ENCODE measurements at places on chromosomes 12 and 14.

GRCh38 chr14:21227981-21228380 lies 41.3 kb downstream of the HNRNPC start:
- no peak for DNase-seq

- no peak for DNase-seq
Measured at GRCh38 chr12:15205341-15206010, 15.7 kb downstream of the RERG start.

GRCh38 chr12:57047981-57048380 lies 1.9 kb downstream of the MYO1A start:
- no peak for DNase-seq

- peak; percentile 28 for DNase-seq
Measured at GRCh38 chr12:51621156-51621922, 30.3 kb downstream of the SCN8A start.

DNA sequence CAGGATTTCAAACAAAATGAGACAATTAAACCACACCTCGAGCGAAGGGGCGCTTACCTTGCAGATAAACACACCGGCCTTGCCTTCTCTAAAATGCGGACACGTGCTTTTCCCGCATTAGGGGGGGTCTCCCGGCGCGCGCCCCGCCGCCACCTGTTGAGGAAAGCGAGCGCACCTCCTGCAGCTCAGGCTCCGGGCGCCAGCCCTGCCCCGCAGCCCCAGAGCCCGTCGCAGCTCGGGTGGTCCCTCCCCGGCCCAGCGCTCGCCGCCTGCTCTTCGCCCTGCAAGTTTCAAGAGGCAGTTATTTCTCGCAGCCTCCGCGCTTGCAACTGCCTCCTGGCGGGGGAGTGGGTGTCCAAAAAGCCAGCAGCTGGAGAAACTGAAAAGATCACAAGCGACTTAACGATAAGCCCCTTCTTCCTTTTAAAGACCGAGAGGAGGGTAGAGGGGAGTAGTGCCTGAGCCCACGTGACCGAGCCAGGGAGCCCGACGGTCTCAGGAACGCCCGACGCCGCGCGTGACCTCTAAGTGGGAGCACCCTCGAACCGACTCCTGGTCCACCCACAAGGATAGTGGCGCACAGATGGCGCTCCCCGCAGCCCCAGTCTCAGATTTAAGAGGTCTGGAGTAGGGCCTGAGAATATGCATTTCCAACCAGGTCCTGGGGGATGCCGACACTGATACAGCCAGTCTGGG lies at the start of gene ESR2:
TSS of gene ESR2 (minus strand) at position 396 of the 696 bp plus-strand sequence. CDS start 11,386 bp downstream, outside the sequence.
- DNase-seq: no peak

- peak; percentile 62 for DNase-seq
Measured at GRCh38 chr14:34374998-34375740, 86.9 kb downstream of the SPTSSA start.

- DNase-seq: no peak
Measured at GRCh38 chr12:92337128-92337527, 191.5 kb upstream of the BTG1 start.

DNA sequence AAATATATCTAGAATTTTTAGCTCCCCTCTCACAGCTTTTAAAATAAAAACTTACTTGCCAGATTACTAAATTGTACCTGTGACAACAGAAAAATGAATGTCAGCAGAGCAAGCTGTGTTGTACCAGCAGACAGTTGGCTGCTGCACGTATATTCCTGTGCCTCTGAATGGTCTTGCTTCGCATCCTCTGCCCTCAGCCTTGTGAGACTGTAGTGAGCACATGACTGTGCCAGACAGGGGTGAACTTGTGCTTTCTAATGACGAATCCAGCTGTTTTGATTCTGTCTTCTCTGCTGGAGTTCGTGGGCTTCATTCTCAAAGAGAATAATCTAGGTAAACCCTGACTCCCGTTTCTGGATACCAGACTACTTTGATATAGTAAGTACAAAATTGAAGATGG lies 58.3 kb upstream of the FRMD6 start:
- peak; percentile 29 for DNase-seq

- DNase-seq: no peak
Measured at GRCh38 chr12:46148327-46149078, 120.3 kb downstream of the SLC38A1 start.

DNA sequence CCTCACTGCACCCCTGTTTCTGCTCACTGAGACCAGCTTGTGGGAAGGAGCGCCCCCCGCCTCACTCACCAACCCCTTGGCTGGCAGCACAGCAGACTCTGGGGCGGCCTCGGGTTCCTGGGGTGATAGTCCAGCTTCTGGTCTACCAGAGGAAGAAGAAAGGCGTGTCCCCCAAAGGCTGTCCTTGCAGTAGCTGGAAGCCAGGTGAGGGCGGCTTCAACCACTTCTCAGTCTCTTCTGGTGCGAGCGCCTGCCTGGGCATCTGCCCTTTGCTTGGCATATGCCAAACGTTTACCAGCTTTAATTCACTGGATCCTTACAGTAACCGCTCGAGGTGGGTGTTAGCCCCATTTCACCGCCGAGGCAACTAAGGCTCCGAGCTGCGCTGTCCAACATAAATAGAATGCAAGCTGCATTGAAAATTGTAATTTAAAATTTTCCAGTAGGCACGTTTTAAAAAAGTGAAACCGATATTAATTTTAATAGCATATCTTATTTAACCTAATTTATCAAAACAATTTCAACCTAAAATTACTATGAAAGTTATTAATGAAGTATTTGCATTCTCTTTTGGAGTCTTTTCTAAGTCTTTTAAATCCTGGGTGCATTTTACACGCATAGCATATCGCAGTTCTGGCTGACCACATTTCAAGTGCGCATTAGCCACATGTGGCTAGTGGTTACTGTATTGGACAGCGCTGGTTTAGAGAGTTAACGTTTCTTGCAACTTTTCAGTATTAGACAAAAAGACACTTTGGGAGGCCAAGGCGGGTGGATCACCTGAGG lies 872 bp downstream of the FAM177A1 start:
- DNase-seq: peak; percentile 38

GRCh38 chr12:67910360-67911274 lies 78.6 kb upstream of the IFNG-AS1 start:
- peak; percentile 0 for DNase-seq

- no peak for DNase-seq
Measured at GRCh38 chr12:91622981-91623380, 440.4 kb upstream of the DCN start.

DNA sequence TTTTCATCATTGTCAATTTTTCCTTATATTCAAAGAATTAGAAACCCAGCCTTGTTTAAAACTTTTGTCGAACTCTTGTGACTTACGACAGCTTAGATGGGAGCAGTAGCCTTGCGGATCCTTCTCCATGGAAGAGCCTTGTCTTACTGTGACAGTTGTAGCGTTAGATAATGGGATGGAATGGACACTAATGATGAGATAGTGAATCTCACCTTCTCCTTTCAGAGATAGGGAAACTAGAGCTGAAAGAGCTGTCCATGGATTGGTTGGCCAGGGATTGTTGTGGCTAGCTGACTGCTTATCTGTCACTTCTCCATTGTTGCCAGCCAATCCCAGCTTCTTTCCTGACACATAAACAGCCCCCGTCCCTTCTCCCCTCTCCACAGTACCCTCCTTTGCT lies 59.4 kb downstream of the BHLHE41 start:
- DNase-seq: no peak

- DNase-seq: peak; percentile 68
Measured at GRCh38 chr14:68862954-68863594, 70.2 kb upstream of the ZFP36L1 start.

GRCh38 chr12:7068240-7068993 lies 7.9 kb downstream of the C1S start:
- no peak for DNase-seq

DNA sequence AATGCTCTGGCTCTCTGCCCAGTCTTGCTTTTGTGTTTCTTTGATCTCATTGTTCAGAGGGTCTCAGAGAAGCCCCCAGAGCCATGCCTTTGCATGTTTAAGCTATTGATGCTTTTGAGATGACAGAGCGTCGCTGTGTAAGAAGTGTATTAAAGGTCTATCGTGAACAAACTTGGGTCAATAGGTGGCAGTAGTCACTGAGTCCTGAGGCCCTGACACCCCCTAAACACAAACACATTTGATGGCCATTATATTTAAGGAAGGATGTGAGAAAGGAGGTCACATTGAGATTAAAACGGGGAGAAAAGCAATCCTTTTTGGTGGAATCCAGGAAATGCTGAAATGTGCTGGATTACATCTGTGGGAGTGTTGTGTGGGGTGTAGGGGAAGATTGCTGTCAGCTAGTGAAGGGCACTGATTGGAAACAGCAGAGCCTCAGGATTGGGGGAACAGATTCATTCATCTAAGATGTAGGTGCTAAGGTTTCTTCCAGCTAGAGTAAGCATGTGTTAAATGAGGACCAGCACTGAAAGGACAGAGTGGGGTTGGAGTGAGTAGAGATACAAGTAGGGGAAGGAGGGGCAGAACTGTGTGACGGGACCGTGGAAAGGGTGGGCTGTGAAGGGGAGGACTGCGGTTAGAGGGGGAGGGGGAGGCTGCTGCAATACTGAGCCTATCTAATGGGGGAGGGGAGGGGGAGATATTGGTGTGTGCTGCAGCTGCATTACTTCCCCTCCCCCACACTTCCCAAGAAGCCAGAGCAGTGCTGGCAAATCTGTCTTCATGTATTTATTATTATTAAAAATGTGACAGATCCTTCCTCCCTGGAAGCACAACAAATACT lies 12.7 kb downstream of the NGDN start:
- no peak for DNase-seq

DNA sequence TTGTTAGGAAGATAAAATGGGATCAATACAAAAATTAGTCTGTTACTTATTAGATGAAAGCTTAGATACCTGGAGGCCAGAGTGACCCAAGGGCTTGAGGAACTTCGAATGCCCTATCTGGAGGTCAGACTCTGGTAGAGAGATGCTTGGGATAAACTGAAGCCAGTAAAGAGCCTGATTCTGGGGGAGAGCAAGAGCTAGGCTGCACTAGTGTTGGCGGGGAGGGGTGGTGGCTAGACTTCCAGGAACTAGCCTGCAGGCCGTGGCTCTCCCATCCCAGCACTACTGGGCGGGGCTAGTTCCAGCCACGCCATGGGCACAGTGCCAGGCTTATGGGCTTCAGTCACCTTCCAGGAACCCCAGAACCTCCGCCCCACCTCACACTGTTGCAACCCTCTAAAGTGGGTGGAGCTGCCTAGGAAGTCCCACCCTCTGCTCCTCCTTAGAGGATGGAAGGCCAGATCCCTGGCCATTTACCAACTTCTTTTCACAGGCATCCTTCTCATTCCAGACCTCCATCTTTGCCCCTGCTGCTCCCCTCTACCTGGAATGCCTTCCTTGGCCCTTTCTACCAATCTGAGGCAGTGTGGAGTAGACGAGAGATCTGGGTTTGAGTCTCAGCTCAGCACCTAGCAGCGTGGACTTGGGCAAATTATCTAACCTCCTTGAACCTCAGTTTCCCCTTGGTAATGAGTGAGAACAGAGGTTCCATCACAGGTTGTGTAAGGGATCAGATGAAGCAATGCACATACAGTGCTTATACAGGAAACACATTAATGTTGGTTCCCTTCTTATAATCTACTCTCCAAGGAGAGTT lies 6.3 kb upstream of the NFE2 start:
- peak; percentile 81 for DNase-seq
